ENCODE measurements at places on chromosomes 2 and 18. TPM values are rescaled to one million over a fixed set of nuclear protein-coding genes. Genes with fewer than 3 reads are reported as not detected.
A peak's percentile ranks its signal among the peaks of the same experiment; 100 is the strongest.

DNA sequence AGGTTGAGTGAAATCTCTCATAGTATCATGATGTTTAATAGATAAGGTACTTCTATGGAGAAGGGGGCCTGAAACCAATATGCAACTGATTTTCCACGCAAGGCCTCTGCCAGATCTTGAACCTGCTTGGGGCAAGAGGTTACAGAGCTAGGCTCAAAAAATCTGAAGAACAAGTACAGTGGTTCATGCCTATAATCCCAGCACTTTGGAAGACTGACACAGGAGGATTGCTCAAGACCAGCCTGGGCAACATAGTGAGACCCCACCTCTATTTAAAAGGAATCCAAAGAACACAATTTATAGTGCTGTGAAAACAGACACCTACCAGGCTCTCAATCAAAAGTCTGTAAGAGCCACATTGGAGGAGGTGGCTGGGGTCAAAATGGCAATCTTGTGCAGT, 28.6 kb downstream of the HADHA start:
- no peak for DNase-seq

DNA sequence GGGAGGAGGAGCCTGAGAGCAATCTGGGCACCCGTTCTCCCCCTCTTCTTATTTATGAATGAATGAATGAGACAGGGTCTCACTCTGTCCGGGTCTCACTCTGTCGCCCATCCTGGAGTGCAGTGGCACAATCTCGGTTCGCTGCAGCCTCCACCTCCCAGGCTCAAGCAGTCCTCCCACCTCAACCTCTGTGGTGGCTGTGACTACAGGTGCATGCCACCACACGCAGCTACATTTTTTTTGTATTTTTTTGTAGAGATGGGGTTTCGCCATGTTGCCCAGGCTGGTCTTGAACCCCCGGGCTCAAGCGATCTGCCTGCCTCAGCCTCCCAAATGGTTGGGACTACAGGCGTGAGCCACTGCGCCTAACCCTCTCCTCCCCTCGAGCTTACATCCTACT, 198.4 kb downstream of the NEDD4L start:
- no peak for DNase-seq

- DNase-seq = no peak
These were observed 188.9 kb upstream of the OSR1 start for GRCh38 chr2:19547321-19547720.

DNA sequence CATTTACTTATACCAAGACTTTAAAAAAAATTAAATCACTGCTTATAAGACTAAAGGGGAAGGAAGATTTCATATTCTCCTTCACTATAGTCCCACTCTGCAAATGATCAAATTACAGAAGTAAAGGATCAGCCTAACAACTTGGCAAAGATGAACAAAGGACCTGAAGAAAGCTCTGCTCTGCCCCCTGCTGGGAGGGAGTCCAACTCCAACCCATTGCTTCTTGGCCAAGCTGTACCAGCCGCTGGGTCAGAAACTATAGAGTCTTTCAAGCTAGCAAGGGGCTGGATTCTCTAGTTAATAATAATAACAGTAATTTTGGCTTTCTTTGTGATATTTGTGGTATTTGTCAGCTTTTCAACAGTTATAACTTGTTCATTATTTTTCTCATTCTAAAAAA, 927.0 kb upstream of the CRIM1 start:
- DNase-seq = peak; percentile 8

DNA sequence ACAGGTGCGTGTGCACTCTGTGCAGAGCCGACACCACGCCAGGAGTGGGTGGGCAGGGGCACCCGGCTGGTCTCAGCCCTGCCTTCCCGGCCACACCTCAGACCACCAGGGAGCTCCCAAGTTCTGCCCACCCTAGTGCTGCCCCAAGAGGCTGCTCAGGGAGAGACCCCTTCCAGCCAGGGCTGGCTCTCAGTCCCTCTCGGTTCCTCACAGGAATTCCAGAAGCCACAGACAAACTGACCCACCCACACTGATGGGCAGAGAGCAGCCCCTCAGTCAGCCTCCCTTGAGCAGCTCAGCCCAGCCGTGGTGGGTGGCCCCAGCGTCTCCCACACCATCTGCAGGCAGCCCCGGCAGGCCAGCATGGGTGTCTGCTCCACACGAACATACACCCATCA, 33.8 kb downstream of the GPC1 start:
- DNase-seq = no peak

COL5A2 gene
- 1.8 TPM for total RNA-seq

CNTNAP5 gene
- total RNA-seq = not detected

CNDP1 gene
- not detected for total RNA-seq

SLC8A1 gene
- total RNA-seq = 0.58 TPM

- no peak for DNase-seq
These were observed 118.1 kb downstream of the PRPF40A start for GRCh38 chr2:152598975-152599759.

DNA sequence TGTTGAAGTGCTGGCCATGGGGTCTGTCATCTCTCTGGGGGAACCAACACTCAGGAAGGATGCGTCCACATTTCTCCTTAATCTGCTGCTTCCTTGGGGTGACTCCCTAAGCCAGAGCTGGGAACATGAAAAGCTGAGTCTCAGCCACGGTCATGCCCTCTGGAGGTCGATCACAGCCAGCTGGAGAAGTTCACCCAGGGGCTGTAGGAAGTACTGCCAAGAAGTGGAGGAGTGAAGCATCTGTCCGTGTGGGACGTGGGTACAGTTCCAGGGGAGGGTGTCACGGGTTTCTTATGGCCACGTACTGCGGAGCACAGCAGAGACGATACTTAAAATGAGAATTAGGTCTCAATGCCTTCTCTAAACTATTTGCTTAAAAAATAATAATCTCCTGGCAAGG, 42.4 kb upstream of the IGFBP2 start:
- no peak for DNase-seq

- DNase-seq = no peak
These were observed 19.4 kb downstream of the SEPTIN10 start for GRCh38 chr2:109594246-109594885.

GRCh38 chr2:81467096-81467495, 1162.5 kb upstream of the LRRTM1 start:
- no peak for DNase-seq

GRCh38 chr2:139478165-139478914, 698.1 kb upstream of the NXPH2 start:
- DNase-seq = no peak

- peak; percentile 77 for DNase-seq
These were observed 93.6 kb downstream of the ZAP70 start for GRCh38 chr2:97806738-97807618.

PLB1 gene
- 0.72 TPM for total RNA-seq

GRCh38 chr2:120598416-120598815, 137.3 kb upstream of the GLI2 start:
- DNase-seq = no peak

SMYD1 gene
- not detected for total RNA-seq

- DNase-seq = no peak
These were observed 20.7 kb upstream of the SULT1C2 start for GRCh38 chr2:108268001-108268400.

CHRNG gene
- total RNA-seq = not detected

PIKFYVE gene
- 29.7 TPM for total RNA-seq

DNA sequence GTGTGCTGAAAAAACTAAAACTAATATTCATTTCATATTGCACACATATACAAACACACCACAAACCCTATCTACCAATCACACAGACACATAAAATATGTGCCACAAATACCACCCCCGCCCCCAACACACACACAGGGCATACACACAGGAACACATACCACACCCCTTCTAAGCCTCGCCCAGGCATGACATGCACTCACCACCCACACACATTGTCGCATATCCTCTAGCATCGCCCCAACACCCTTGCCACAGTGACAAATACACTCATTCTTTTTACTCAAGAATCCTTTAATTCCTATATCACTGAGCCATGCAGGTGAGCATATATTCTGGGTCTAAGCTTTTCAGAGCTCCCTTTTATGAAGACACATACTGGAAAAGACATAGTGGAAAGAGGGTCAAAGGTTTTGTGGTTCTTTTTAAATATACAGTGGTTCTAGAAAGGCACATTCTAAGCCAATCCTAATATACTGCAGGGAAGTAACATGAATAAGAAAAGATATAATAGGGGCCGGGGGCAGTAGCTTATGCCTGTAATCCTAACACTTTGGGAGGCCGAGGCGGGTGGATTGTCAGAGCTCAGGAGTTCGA, 24.5 kb upstream of the LCLAT1 start:
- DNase-seq = peak; percentile 86

DNA sequence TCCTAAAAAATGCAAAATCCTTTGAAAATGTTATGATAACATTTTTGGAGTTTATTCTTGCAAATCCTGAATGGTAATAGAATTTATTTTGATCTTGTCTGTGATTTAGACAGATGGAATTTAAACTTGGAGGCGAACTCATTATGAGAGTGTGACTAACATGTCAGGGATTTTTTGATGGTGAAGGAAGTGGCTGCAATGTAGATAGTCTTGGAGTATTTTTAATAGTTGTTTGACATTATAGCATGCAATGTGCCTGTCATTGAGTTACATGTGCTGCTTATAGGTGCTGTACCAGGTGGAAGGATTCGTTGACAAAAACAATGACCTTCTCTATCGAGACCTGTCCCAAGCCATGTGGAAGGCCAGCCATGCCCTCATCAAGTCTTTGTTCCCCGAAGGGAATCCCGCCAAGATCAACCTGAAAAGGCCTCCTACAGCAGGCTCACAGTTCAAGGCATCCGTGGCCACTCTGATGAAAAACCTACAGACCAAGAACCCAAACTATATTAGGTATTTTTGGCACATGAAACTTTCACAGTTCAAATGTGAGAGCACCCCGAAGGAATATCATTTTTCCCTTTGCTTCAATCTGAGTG, 141.8 kb downstream of the MYO1B start:
- DNase-seq = no peak

GRCh38 chr18:49935215-49935614, 121.9 kb upstream of the ACAA2 start:
- no peak for DNase-seq

MROH2A gene
- not detected for total RNA-seq

DNA sequence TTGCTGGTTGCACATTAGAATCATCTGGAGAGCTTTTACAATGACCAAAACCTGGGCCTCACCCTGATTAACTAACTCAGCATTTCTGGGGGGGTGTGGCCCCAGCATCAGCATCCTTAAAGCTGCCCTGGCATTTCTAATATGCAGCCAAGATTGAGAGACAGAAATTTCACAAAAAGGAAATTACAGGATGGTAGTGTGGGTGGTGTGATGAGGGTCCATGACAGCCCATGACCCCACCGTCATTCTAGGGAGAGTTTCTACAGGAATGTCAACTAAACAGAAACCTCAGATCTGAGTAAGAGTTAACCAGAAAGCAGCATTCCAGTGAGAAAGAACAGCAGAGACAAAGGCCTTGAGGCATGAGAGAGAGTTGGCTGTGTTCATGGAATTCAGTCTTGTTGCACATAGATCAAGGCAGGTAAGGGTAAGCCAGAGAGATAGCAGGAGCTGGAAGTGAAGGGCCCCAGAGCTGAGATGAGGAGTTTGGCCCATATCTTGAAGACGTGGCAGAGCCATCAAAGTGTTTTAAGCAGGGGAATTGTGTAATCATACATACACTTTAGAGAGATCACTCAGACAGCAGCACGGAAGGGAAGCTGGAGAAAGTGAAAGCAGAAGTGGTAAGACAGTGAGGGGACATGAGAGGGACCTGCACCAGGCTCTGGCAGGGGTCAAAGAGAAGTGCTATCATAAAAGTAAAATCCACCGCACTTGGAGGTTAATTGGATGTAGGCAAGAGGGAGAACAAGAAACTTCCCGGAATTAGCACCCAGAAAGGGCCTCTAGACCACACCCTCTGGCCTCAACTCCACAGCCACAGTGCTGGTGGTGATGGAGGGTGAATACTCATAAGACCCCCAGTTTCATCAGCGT, 7.8 kb upstream of the TRABD2A start:
- DNase-seq = peak; percentile 64

DNA sequence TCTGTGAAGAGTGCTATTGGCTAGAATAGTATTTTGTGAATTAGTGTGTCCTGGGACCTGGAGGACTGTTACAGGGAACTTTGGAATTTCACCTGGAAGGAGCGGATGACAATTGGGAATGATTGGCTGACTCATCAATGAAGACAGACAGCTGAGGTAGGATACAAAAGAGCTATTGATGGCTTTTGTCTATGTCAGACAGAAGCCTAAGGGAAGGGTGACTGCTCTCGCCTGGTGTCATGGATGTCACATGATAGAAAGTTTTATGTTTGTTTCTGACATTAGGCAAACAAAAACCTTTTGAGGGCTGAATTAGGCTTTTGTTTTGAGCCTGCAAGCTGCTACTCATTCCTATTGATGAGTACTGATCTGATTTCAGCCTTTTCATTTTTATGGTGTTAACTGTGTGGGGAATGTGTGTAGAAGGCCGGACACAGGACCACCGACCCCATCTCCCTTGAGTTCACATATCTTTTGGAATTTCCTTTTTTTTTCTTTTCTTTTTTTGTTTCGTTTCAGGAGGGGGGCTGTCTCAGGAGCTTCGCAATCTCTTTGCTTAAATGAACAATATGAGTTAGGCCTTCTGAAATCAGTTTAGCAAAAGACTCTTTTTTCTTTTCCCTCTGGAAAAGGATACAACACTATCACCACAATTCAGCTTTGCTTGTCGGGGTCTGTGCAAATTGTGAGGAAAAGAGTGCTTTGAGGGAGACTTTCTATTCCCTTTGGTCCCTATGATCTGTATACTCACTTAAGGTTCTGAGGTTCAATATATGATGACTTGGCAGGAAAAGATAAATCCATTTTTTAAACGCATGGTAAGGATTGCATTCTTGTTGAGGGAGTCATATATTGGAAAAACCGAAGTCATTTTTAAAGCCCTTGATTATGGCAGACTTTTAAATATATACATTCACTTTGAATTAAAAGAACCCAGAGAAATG, 207.9 kb upstream of the FIGN start:
- no peak for DNase-seq

ERICH2 gene
- 0.58 TPM for total RNA-seq

GRCh38 chr2:33144243-33144642, 197.5 kb downstream of the LTBP1 start:
- DNase-seq = no peak

GRCh38 chr2:62465741-62466502, 40.1 kb downstream of the TMEM17 start:
- no peak for DNase-seq

DLX1 gene
- not detected for total RNA-seq

BCL2 gene
- 133 TPM for total RNA-seq

CERS6 gene
- total RNA-seq = 18.5 TPM

DNA sequence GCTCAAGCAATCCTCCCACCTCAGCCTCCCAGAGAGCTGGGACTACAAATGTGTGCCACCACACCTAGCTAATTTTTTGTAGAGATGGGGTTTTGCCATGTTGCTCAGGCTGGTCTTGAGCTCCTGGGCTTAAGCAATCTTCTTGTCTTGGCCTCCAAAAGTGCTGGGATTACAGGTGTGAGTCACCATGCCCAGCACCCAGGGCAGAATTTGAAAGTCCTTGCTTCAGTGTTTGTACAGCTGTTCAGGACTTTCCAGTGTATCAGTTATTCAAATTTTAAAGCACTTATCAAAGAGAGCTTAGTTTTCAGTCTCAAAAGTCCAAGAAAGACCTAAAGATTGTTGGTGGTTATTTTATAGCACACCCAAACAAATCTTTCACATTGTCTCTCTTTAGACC, 43.6 kb upstream of the VPS54 start:
- no peak for DNase-seq

All from activated T-cell treated with anti-CD3 and anti-CD28 coated beads, Interleukin-2, amount 50 U/mL, for 72 hours (primary cell).